Stimulated activated CD8-positive, alpha-beta memory T cell treated with anti-CD3 and anti-CD28 coated beads, Interleukin-15, amount 100 ng/mL, for 24 hours (primary cell): ENCODE measurements at places on chromosomes 3 and 15.

DNA sequence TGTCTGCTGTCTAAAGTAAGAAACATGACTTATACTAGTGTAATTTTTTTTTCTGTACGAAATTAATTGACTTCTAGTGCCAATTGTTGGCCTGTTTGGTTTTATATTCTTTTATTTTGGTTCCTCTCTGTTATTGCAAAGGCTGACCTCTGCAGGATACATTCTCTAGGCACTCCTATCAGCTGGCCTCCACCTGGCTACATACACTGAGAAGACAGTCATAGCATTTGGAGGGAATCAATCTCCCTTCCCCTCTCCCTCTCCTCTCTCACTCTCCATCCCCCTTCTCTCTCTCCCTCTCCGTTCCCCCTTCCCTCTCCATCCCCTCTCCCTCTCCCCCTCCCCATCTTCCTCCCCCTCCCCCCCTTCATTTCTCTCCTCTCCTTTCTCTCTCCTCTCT lies 116.7 kb downstream of the MCTP2 start:
- DNase-seq, result no peak

DNA sequence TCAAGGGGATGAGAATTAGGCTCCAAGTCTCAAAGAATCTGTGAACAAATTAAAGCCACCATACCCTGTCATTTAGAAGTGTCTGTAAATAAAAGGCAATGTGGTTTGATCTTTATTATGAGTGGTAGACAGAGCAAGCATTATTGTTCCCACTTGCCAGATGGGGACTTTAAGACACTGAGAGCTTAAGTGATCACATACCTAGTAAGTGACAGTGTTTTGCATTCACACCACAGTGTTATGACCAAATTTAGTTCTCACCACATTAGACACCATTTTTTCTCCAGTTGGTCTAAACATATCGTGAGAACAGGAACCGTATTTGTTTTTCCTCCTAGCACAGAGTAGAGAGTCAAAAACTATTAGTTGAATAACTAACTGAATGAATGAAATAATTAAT lies 13.2 kb upstream of the ZBED2 start:
- no peak for DNase-seq

DNA sequence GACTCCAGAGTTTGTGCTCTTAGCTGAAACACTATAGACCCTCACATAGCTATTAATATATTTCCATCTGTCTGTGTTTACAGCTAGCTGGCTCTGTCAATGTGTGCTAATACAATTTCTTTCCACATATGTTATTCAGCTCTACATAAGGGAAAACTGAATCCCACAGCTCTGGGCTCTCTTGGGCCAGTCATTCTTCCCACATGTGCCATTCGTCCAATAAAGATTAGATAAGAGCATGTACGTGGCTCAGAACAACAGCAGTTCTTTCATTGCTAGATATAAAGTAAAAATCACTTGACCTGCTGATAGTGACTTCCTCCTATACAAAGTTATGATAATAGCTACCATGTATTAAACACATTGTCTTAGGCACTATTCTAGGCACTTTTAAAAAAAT lies 2.8 kb upstream of the ILDR1 start:
- DNase-seq, result no peak

GRCh38 chr3:123291404-123291803 lies 89.7 kb downstream of the SEC22A start:
- no peak for DNase-seq

DNA sequence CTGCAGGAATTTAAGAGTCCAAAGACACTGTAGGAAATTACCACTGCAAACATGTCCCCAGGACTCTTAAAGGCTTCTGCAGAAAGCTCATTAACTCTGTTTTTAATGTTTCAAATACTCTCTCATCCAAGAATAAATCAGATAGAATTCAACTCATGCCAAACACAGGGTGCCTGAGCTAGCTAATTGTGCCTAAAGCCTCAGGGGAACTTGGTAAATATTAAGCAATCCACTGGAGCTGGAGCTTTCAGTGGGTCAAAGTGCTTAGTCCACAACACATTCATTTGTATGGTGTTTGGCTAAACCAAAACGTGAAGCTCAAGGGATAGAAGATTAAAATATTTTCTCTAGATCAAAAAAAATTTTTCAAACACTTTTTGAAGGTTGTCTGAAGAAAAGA lies 131.4 kb downstream of the THRB start:
- DNase-seq, result no peak

DNA sequence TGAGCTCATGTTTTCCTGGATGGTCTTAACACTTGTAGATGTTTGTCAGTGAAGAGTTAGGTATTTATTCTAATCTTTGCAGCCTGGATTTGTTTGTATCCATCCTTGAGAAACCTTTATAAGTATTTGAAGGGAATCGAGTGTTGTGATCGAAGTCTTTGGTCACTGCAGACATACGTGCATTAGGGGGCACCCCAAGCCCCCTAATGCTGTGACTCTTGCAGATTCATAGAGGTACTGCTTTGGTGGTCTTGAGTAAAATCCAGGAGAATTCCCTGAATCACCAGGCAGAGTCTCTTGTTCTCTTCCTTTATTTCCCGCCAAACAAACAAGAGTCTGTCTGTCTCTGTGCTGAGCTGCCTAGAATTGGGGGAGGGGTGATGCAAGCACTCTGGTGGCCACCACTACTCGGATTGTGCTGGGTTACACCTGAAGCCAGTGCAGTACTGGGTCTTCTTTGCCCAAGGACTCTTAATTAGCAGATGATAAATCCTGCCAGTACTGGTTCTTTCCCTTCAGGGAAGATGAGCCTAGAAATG lies 170.5 kb upstream of the POU1F1 start:
- no peak for DNase-seq

- no peak for DNase-seq
These were observed 74.1 kb downstream of the CHL1 start for GRCh38 chr3:270688-271087.

DNA sequence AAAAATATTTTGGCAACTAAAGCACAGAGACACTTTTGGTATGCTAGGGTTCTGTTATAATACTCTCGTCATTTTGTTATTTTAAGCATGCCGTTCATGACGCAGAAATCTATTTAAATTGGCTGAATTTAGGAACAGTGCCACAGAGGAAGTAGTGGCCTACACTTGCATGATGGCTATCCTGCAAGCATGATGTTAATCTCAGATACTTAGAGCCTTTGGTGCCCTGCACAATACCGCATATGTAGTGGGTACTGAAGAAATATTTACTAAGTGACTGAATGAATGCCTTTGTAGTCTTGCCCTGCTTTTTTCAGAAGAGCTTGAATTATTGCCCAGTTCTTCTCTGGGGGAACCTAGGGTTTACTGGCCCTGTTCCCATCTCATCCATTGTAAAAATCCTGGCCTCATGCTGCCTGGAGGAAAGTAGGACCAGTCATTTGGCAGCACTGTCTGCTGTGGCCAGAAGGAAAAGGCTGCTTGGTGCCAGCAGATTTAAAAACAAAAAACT lies 79.0 kb downstream of the SERPINI1 start:
- DNase-seq, result no peak

GRCh38 chr15:34812369-34812768 lies 17.0 kb upstream of the ACTC1 start:
- no peak for DNase-seq

DNA sequence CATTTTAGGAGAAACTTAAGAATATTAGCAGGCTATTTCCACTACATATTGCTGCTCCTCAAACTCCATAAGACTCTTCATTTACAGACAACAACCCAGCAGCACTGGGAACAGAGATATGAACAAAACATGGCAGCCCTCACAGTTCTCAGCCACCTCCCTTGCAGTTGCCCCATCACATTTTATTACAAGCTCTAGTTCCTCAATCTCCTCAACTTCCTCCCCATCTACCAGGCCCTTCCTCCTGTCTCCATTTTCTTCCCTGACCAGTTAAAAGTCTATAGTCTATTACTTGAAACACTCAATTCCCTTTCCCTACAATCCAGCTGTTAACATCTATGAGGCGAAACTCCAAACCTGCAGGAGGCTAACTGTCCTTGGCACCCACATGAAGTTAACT lies 412.5 kb downstream of the TBC1D5 start:
- no peak for DNase-seq

DNA sequence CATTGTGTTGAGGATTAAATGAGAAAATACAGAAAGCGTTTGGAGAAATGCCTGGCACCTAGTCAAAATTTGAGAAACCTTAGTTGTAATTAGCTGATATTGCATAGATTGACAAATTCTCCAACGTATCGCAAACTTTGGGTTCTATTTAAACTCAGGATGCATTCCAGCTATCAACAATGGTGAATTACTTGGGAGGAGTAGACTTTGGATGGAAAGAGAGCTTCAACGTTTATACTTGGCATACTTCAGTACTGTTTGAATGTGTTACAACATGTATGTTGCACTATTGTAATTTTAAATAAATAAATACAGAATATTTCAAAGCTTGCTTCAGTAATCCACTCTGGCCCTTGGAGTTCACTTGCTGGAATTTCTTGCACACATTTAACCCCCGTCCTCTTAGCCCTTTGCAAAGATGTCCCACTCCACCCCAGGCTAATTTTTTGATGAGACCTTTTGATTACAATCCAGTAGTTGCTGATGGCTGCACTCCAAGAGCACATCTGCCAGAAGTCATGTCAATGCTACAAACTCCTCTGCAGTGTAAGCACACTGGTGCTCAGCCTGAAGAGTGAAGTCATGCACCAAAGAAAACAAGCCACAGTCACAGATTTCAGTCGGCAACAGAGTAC lies 4.7 kb upstream of the DIS3L start:
- no peak for DNase-seq

DNA sequence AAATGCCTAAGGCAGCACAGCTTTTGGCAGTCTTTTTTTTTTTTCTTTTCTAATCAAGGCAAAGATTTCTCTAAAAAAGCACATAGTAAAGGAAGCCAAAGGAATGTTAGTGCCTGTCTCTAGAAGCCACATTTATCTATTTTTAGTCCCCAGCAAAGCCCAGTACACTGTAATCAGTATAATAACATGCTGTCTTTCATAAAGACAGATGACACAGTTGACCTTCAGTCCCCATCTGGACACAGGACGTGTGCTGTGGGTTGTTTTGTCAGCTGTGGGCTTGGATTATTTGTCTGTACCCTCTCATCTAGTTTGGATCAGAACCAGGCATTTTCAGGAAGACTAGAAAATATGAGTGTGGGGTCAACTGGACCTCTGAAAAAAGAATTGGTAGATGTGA lies 110.4 kb upstream of the CTNNB1 start:
- DNase-seq, result no peak

- no peak for DNase-seq
These were observed 15.8 kb downstream of the TGM4 start for GRCh38 chr3:44890258-44890657.

- no peak for DNase-seq
These were observed 72.2 kb downstream of the SLC7A14 start for GRCh38 chr3:170513642-170514041.

DNA sequence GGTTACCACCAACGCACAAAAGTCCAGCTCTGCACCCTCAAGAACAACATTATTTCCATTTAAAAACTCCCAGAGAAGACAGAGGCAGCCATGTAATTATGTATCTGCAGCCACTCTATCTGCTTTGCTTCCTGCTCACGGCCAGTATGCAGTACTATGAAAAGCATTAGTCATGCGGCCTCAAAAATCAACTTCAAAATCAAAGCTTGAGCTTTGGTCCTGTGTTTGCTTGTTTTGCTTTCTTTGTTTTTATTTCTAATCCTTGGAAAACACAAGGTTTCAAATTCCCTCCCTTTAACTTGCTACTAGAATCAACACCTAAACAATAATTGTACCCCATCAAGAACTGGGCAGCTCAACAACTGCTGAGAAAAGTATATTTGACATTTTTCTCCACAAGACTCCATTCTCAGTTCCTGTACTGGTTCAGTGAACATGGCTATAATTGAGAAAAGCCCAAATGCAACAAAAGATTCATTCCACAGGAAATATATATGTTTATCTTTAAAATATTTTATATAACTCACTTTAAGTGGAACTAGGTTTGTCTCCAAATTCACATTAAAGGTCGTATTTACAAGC lies 37.6 kb downstream of the GBE1 start:
- DNase-seq, result no peak

- no peak for DNase-seq
These were observed 30.1 kb upstream of the KY start for GRCh38 chr3:134680796-134681521.

DNA sequence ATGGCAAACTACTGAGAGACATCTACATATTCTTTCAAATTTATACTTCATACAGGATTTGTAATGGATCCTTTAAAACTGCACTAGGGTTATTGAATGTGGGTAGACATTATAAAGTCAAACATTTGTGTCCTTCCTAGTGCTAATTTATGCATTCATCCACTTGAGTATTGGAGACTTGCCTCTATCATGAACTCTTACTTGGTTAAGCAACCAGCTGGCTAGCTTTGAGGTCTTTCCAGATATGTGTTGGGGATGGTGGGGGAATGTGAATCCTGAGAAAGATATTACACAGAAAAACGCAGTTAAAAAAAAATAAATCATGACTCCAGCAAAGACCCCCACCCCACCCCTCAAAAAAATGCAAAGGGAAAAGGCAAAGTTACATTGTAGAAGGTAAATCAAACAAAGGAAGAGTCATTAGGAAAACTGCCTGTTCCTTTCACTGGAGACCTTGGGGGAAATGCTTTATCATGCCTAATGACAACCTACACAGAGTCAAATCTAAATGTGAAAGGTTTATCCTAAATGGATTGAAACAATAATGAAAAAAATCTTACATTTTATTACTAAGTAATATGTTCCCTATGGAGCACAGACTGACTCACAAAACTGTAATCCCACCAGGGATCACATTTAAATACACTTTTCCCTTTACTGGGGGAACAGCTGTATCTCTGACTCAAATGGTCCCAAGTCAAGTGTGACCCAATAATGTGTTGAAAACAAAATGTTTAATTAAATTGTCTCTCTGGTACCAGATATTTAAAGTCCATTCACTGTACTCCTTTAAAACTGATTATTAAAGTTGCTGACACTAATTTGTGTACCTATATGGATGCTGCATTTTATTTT lies 522.3 kb downstream of the ROBO1 start:
- no peak for DNase-seq

DNA sequence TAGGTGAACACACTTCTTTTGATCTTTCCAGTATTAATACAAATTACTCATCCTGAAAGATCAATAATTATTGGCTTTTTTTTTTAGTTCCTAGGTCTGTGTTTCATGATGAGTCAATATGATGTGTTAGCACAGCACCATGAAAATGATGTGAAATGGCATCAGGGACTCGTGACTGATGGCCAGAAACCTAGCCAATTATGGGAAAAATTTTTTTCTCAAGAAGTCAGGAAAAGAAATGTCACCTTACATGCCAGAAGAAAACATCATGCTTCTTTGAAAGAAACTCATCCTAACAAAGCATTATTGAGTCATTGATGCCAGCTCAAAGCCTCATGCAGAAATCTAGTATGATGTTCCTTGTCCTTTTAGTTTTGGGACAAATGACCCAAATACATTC lies 468.3 kb upstream of the CBLB start:
- no peak for DNase-seq
